Stimulated activated CD4-positive, alpha-beta T cell treated with anti-CD3 and anti-CD28 coated beads, TNF-alpha, amount 100 ng/mL, for 1 hour (primary cell): ENCODE measurements at places on chromosomes 5 and 9.

- DNase-seq, result no peak
Observed at GRCh38 chr9:29648132-29648531, 2074.9 kb upstream of the C9orf72 start.

GRCh38 chr9:138075961-138076649, 198.5 kb downstream of the CACNA1B start:
- DNase-seq, result no peak

DNA sequence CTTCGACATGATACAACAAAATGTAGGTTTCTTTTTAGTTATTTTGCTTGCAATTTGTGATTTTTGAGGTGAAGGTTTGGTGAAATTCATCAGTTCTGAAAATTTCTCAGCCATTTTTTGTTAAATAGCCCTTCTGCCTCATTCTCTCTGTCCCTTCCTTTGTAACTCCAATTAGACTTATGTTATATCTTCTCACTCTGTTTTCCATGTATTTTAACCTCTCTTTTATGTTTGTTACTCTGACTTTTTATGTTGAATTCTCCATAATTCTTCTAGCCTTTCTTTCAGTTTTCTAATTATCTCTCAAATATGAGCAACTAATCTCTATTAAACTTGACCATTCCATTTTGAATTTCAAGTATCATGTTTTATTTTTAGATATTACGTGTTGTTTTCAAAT, 172.2 kb upstream of the VCAN start:
- DNase-seq, result no peak

GRCh38 chr5:139588962-139589361, 27.8 kb downstream of the UBE2D2 start:
- no peak for DNase-seq

- no peak for DNase-seq
Observed at GRCh38 chr9:113933671-113934070, 57.6 kb downstream of the ZNF618 start.
